ENCODE measurements at places on chromosomes 6 and 20.

DNA sequence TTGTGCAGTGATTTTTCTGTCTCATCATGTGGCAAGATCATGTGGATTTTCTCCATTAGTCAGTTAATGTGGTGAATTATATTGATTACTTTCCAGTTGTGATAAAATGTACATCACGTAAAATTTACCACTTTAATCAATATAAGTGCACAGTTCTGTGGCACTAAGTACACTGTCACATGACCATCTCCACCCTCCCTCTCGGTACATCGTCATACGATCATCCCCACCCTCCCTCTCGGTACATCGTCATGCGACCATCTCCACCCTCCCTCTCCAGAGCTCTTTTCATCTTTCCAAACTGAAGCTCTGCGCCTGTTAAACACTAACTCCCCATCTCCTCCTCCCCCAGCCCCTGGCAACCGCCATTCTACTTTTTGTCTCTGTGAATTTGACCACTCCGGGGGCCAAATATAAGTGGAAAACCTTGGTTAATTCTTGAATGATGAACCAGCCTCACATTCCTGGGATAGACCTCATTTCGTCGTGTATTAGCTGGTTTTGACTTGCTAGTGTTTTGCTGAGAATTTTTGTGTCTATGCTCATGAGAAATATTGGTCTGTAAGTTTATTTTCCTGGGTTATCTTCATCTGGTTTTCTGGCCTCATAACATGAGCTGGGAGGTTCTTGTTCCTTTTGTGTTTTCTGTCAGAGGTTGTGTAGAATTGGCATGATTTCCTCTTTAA, 10.8 kb downstream of the NTSR1 start:
- DNase-seq, result no peak

- DNase-seq, result no peak
Measured at GRCh38 chr6:106757267-106757666, 127.9 kb downstream of the QRSL1 start.

DNA sequence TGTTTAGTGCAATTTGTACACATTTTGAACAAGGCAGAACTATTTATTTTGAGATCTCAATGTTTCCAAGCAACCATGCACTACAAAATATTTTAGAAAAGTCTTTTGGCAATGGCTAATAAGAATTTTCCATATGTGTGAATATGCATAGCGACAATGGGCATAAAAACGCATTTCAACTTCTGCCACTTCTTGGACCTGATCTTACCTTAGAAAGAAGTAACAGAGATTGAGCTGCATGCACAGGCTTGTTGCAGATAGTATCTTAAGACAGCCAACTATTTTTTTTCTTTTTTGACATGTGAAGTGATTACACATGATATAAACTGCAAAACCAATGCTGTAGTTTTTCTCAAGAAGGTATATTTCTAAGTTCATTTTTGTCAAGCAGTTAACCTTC, 210.4 kb upstream of the PHACTR1 start:
- DNase-seq, result no peak

- DNase-seq, result peak; percentile 93
Measured at GRCh38 chr20:16615199-16615598, 42.0 kb upstream of the KIF16B start.

- DNase-seq, result no peak
Measured at GRCh38 chr6:69914015-69914485, 47.7 kb downstream of the COL19A1 start.

DNA sequence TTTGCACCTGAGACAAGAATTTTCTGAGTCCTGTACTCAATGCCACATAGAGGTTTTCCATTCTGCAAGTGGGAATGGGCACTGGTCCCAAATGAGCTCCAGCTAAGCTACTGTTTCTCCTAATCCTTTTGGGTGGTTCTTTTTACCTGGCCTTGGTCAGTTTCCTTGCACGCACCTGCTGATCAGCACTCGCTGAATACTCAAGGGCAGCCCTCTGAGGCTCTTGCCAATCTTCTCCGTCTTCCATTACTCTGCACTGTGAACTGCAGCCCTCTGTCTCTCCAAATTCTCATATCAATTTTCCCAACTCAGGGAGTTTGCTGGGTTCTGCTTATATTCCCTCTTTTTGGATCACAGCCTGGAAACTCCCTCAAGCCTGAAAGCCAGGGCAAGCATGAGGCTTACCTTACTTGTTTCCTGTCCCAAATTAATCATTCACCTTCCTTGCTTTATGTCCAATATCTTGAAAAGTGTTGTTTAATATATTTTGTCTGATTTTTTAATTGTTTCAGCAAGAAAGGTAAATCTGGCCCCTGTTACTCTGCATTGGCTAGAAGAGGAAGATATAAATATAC, 138.0 kb upstream of the TBX18 start:
- no peak for DNase-seq
